Hindlimb muscle (tissue), 1 donor: ENCODE measurements at places on chromosomes 2 and 18. TPM values are rescaled to one million over a fixed set of nuclear protein-coding genes. Genes with fewer than 3 reads are reported as not detected.
A peak's percentile ranks its signal among the peaks of the same experiment; 100 is the strongest.

DNA sequence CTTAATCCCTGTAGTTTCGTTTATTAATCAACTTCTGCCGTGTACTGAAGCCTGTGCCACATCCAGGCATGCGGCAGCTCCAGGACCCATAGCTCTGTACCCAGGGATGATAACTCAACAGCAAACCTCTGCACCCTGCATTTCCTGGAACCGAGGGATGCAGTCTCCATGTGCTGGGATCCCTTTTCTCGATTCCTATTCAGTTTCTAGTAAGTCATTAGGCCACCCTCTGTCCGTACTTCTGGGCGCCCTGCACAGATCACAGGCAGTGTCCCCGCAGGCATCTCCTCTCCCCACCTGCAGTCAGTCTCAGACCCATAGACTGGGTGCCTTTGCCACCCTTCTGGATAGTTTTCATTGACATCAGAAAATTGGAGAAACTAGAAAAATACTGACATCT is 18.8 kb downstream of the TMEM18 start:
- DNase-seq = no peak

DNA sequence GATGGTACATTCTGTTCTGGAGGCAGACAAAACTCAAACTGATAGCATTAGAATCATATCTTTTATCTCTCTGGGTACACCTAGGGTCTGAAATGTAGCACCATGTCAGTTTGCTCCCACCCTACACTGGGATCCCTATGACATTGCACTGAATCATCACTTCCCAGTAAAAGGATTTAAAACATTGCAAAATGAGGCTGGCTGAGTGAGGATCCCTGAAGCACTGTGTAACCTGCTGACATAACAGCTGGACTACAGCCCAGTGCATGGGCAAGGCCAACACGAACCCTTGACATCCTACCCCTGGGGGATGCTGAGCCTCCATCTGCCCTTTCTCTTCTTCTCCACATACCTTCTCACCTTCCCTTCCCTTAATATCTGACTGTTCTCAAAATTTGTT is 253.2 kb downstream of the TTC32 start:
- no peak for DNase-seq

- DNase-seq = peak; percentile 66
Observed at GRCh38 chr18:77087393-77088141, 45.0 kb downstream of the MBP start.

Gene CGREF1
- 0.75 TPM for polyA plus RNA-seq

DNA sequence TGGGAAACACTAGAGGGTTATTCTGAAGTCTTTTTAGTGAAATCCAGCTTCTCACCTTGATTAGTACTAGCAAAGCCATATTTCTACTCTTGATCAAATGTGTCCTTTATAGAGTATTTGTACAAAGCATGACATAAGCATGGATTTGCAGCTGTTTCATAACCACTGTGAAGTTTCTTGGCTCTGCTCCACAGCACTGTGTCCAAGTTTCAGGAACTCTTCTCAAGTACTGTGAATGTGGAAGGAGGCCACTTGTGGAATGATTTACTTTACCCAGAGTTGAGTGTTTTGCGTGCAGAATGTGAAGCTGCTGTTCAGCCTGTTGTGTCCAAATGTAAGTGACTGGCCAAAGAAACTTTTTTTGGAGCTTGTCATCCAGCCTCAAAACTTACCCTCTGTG is 16.2 kb upstream of the MAPRE2 start:
- peak; percentile 93 for DNase-seq

- no peak for DNase-seq
Observed at GRCh38 chr2:173970516-173970924, 5.3 kb upstream of the SP3 start.

Gene DLX1
- polyA plus RNA-seq = not detected
